Activated T-cell treated with anti-CD3 and anti-CD28 coated beads for 24 hours (primary cell): ENCODE measurements at places on chromosomes 2 and 18.

- DNase-seq = no peak
Observed at GRCh38 chr2:2846332-2847208, 515.5 kb upstream of the MYT1L start.

DNA sequence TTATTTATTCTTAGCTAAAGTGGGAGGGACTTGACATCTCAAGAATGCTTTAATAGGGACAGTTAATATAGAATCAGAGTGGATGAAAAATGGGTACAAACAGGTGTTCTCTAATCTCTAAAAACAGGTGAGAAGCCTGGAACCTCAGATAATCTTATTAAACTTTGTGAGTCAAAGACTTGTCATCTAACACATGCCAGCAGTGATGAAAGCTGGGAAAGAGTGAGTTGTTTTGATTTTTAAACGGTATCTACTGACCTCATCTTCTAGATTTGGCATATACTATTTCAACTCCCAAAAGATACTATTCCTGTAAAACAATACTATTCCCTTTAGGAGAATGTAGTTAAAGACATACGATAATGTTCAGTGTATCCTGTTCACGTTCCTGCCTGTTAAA, 103.4 kb downstream of the CCDC141 start:
- no peak for DNase-seq

DNA sequence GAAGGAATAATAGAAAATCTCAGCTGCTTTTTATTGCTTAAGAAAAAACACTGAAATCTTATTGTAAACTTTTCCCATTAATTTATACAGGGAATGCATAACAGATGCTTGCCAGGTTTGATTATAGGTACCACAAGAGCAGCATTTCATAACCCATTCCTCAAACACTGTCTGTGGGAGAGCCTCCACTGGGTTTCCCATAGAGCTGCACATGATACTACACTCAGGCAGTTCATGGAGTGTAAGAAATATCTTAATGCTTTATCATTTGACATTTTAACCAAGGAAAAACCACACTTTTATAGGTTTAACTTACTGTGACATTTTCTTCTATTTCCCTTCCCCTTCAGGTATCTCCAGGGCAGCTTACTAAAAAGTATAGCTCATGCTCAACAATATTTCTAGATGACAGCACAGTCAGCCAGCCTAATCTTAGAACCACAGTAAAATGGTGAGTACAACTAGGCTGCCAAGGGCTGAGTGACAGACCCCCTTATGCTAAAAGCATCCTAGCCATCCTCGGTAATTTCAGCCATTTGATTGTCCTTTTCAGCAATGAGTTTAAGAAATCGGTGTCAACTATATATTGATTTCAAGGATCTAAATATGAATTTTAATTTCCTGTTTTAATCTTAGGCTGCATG, 22.3 kb downstream of the CCNYL1 start:
- no peak for DNase-seq

GRCh38 chr2:181077128-181077709, 96.8 kb downstream of the UBE2E3 start:
- peak; percentile 4 for DNase-seq

DNA sequence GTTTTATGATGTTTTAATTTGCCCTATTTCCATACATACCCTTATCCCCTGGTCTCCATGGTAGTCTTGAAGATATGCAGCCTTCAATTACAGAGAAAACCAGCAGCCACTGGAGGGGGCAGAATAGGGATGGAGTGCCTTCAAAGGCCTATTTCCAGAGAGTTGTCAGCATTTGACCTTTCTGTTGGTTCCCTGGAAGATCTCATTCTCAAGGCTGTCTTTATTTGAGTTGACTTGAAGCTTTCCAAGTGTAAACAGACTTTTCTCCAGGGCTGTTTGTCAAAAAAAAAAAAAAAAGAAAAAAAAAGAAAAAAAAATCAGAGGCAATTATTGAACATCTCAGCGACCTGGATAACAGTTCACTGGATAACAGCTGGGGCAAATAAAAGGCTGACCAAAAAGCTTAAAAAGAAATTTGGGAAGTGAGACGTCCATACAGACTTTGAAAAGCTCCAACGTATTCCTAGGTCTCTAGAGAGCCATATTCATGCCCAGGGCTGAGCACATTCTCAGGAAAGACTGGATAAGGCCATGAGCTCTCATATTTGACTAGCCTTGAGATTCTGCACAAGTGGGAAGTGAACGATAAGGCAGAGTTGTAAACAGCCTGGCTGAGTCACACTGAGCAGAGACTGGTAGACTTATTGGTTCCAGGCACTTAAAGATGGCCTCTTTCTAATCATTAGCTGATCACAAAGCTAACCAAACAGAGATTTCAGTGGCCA, 126.6 kb downstream of the VAPA start:
- no peak for DNase-seq

GRCh38 chr2:240624950-240625621, at the start of gene GPR35:
GPR35 (plus strand) TSS chr2:240625480; CDS start chr2:240629953, 4,473 bp downstream.
- DNase-seq = peak; percentile 63

DNA sequence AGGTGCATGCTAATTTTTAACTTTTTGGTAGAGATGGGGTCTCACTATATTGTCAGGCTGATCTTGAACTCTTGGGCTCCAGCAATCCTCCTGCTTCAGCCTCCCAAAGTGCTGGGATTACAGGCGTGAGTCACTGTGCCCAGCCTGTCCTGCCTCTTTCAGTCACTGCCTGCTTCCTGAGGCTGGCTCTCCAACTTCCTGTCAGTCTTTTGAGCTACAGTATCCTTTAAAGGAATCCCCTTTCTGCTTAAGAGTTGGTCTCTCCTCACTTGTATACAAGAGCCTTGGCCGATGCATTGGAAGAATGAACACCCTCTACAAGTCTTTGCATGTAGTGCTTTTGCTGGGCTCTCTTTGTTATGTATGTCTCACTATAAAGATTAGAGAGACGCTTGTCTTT, 88.4 kb upstream of the SMAD2 start:
- no peak for DNase-seq

GRCh38 chr2:63034526-63034925, 16.1 kb upstream of the OTX1 start:
- no peak for DNase-seq

GRCh38 chr2:125797192-125797591, 858.8 kb upstream of the GYPC start:
- DNase-seq = no peak

GRCh38 chr2:175002547-175003274, 2.5 kb downstream of the CHN1 start:
- DNase-seq = no peak
